ENCODE measurements at places on chromosomes 16 and 17.

GRCh38 chr17:64178011-64178825 lies 48.3 kb upstream of the ERN1 start:
- DNase-seq, result no peak

- DNase-seq, result no peak
Observed at GRCh38 chr16:53091466-53092211, 36.8 kb downstream of the CHD9 start.

GRCh38 chr16:24409045-24409444 lies 130.3 kb upstream of the RBBP6 start:
- DNase-seq, result no peak

- DNase-seq, result peak; percentile 87
Observed at GRCh38 chr16:27195941-27196595, 7.3 kb upstream of the KDM8 start.

- no peak for DNase-seq
Observed at GRCh38 chr16:68238029-68238345, 2.1 kb upstream of the ESRP2 start.

DNA sequence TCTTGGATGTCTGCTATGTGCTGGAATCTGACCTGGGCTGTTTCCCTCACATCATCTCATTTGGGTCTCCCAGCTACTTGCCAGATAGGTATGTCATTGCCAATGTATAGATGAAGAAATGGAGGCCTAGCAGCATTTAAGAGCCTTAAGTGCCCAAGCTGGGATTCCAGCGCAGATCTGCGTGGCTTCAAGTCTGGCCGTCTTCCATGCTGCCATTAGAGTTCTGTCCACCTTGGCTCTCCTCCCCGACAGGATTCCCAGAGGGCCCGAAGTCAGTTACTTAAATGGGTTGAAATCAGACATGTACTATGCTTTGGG lies 33.0 kb upstream of the CCR7 start:
- no peak for DNase-seq

DNA sequence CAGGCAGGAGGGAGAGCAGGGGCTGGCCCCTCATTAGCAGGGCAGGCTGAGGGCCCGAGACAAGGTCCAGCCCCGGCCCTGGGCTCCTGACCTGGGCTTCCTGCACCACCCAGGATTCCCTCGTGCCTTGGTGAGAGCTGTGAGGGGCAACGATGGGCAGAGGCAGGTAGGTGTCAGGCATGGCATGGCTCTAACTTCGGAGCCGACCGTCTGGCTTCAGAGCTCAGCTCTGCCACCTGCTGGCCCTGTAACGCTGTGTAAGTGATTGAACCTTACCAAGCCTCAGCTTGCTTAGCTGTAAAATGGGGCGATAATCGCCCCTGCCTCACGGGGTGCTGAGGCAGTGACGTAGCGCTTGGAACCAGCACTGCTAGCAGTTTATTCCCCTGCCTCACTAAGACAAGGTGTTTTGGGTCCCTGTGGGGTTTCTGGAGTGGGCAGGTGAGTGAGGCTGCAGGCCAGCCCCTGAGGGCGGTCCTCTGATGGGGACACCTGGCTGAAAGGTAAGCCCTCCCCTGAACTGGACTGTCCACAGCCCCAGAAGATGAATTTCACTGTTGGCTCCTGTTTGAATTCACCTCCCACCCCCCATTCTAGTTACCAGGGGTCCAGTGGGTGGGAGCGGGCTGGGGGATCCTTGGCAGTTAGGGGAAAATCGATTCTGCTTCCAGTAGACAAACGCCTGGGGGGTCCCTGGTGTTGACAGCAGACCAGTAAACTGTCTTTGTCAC lies 184.8 kb upstream of the GSE1 start:
- DNase-seq, result peak; percentile 55

GRCh38 chr16:58518083-58518979 lies 3.0 kb downstream of the SETD6 start:
- DNase-seq, result no peak

- no peak for DNase-seq
Observed at GRCh38 chr17:58870747-58871146, 115.1 kb downstream of the PPM1E start.

DNA sequence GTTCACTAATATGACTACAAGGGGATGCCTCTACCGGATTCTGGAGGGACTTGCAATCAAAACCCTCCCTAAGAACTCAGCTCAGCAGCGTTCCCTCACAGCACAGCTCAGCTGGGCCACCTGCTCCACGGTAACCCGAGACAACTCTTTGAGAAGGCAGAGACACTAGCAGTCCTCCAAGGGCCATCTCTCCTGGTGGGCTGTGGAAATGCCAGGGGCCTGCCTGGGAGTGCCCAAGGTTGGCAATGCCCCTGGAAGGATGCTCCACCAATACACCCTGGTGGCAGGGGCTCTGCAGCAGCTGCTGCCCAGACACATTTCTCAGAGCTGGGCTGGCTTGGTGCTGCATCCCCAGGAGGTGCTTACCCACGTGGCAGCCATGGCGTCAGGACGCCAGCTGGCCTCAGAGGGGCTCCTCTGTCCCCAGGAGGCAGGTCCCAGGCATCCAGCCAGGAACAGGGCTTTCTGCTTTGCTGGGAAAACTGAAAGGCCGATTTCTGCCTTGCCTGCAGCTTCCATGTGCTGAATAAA lies 16.5 kb downstream of the CDIP1 start:
- DNase-seq, result no peak

- no peak for DNase-seq
Observed at GRCh38 chr17:38746004-38746848, 1.9 kb downstream of the PCGF2 start.

- DNase-seq, result no peak
Observed at GRCh38 chr17:12605222-12605621, 60.5 kb upstream of the MYOCD start.

DNA sequence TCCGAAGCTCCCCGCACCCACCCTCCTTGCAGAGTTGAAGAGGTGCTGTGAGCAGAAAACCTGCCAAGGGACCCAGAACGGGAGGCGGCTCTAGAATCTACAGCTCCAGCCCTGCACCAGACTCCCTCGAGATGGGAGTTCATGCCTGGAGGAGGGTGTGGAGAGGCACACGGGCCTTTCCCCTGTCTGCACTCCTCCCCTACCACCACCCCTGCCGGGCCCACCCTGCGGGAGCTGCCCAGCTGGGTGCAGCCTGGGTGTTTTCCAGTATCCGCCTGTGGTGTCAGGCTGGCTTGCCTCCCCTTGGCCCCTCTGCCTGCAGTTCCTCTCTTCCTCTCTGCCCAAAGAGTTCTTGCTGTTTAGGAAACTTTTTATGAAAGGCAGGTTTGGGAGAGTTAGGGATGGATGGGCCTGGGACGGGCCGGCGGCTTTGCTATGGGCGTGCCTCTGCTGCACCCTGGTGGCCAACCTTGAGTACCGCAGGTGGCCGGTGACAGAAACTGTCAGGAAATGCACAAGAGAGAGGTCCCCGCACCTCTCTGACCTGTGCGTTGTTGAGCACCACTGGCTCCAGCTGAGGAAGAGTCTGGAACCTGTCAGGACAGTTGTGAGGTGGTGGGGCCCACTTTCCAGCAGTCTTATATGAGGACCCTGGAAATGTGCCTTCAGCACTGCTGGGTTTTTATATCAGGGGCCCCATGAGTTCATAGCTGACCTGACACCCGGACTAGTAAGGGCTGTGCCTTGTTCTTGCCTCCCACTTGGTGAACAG lies 354.1 kb downstream of the SEC14L1 start:
- peak; percentile 68 for DNase-seq

- DNase-seq, result no peak
Observed at GRCh38 chr17:81712468-81713003, 452 bp downstream of the SLC25A10 start.

GRCh38 chr17:21131137-21131536 lies 4.4 kb downstream of the DHRS7B start:
- no peak for DNase-seq

DNA sequence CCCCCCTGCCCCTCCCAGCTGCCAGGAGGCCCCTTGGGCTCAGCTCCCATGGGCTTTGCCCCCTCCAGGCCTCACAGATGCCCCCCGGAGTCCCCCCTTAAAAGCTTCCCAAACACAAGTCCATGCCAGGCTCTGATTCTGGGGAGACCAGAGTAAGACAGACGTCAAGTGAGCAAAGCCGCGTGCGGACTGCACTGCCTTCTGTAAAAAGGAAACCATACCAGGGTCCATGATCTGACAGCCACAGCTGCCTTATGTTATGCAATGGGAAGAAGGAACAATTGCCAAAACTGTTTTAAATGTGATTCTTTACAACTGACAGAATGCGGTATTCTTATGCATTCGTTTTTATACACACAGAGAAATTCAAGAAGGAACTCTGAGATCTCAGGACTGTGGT lies 17.9 kb upstream of the HEXD start:
- DNase-seq, result no peak

DNA sequence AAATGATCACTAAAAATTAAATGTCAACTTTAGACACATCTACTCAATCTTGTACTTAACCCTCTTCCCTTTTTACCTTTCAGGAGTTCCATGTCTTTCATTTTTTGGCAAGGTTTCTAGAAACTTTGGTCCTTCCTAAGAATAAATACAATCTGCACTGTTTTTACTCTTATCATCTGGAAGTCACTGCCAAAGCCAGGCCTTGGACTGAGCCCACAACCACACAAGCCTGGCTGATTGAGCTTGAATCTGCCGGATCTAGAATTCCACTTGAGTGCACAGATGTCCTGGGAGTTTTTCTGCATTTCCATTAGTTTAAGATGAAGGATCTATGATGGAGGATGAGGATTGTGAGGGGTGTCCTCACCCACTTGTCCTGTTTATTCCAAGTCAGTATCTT lies 126.1 kb downstream of the VPS53 start:
- DNase-seq, result no peak

GRCh38 chr17:81303385-81303784 lies 8.3 kb upstream of the SLC38A10 start:
- DNase-seq, result no peak

- peak; percentile 84 for DNase-seq
Observed at GRCh38 chr17:36534840-36535668, at the start of the genes MYO19 and PIGW. Gene MYO19, minus strand, starts transcription at chr17:36534868. Its CDS starts 2,330 bp downstream, at chr17:36532538. Gene PIGW, plus strand, starts transcription at chr17:36534987. Its CDS starts 2,115 bp downstream, at chr17:36537102.

- DNase-seq, result no peak
Observed at GRCh38 chr17:1638624-1639300, 6.8 kb downstream of the SCARF1 start.

DNA sequence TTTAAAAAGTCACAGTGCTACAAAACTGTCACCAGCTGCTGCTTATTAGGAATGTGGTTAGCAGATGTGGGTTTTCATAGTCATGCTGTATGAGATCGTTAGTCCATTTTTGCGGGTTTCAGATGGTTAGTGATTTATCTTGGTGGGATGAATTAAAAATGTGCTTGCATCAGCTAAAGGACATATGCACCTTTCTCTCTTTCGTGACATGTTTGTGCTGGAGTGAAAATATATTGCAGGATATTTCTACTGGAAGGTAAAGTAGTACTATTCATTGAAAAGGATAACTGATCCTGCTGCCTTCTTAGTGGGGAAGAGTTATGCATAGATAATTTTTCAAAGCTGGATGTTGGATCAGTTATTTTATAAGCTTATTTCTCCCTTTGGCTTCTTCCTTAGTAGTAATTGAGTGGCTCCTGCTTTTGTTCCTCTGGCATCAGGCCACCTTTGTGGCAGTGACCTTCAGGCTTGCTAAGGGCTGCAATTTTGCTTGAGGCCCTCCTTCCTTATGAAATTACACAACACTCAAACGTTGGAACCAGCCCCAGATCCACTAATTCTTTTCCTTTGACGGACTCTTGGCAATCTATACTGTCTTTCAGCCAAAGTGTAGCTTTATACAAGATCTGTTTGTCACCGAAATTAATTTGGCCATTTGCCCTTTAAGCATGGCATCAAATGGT lies 7.5 kb upstream of the SNTB2 start:
- DNase-seq, result no peak

- DNase-seq, result no peak
Observed at GRCh38 chr17:5615476-5615875, 31.2 kb upstream of the NLRP1 start.

GRCh38 chr17:49406421-49407061 lies 8.1 kb downstream of the PHB1 start:
- no peak for DNase-seq

DNA sequence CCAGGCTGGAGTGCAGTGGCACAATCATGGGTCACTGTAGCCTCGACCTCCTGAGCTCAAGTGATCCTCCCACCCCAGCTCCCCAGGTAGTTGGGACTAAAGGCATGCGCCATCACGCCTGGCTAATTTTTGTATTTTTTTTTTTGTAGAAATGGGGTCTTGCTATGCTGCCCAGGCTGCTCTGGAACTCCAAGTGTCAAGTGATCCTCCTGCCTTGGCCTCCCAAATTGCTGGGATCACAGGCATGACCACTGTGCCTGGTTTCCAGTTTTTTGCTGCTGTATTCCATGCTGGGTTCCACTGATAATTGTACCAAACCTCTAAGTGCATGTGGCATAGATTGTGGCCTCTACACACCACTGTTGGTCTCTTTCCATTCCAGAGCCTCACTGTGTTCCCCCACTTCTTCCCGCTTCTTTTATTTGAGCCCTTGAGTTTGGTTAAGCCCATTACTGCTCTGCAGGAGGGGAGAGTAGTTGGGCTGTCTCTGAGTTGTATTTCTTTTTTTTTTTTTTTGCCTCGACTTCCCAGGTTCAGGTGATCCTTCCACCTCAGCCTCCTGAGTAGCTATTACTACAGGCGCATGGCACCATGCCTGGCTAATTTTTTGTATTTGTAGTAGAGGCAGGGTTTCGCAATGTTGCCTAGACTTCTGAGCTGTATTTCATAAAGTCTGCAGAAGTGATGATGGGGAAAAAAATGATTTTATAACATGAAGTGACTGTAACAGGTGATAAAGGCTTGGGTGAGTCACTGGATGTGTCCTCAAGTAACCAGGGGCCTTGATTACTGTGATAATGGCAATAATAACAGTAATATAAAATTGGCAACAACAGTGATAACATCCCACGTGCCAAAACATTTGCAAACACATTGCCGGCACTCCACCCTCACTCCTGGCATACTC lies 30.0 kb downstream of the EEF2K start:
- DNase-seq, result no peak

DNA sequence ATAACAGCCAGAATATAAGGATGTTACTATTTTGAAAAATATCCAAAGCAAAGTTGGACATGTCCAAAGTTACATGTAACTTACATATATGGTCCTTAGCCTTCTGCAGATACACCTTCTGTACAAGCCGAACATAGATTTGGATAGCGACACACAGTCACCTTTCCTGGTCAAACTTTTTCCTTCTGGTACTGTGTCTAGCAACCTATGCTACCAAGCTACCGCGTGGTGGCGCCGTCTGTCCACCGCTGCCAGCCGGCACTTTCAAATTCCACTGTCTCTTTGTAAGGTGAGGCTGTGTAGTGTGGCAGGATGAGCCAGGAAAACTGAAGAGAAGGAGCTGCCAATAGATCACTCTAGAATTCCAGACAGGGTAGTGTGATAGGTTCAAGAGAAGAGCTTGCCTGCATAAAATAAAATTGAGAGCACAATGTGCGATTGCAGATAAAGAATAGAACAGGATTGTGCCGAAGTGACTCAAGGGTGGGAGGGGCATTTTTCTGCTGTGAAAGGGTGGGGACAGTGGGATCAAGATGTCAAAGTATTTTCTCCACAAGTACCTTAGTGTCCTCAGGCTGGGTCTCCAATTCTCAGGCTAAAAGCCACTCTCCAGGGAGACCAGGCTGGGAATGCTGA lies 366.9 kb downstream of the SLC39A11 start:
- DNase-seq, result peak; percentile 51

- no peak for DNase-seq
Observed at GRCh38 chr16:90070440-90070839, 6.7 kb downstream of the PRDM7 start.

- DNase-seq, result no peak
Observed at GRCh38 chr17:37259030-37259735, 116.6 kb upstream of the C17orf78 start.

Measured in CD8-positive, alpha-beta memory T cell (primary cell).